ENCODE measurements at places on chromosomes 2 and 18.

DNA sequence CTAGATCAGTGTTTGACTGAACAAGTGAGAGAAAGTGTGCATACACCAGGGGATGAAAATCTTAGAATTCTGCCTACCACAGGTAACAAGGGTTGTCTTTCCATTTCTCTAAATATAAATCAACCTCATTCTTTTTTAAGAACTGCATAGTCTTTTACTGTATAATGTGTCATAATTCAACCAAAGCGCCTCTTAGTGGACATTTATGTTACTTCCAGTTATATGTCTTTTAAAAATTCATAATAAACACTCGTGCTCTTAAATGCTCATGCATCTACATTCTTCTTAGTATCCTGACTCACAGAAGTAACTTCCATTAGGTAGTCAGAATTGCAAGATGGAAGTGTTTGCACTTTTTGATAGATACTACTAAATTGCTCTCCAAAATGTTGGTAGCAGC lies 76.2 kb downstream of the CHRNA1 start:
- no peak for DNase-seq

DNA sequence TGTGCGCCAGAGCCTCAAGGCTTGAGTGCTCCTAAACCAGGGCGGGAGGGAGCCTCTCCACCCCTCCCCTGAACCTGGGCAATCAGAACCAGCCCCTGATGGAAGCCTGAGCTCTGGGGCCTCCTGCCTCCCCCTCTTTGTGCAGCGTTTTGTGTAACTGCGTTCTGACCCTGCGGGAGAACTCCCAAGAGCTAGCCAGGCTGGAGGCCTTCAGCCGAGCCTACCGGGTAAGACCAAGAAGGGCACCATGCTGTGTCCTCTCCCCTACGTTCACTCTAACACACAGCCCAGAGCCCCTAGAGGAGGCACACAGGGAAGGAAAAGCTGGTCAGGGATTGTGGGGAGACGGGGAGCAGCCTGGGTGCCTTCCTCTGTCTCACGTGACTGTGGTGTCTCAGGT lies 108.0 kb downstream of the PLB1 start:
- no peak for DNase-seq

GRCh38 chr2:188922191-188922590 lies 52.0 kb upstream of the COL3A1 start:
- no peak for DNase-seq

DNA sequence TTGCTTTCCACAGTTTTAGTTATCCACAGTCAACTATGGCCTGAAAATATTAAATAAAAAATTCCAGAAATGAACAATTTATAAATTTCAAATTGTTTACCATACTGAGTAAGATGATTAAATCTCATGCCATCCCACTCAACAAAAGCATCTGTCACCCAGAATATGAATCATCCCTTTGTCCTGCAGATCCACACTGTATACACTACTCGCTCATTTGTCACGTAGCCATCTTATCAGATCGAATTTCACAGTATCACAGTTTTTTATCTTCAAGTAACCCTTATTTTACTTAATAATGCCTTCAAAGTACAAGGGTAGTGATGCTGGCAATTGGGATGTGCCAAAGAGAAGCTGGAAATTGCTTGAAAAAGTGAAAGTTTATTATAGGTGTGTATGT lies 291.8 kb upstream of the LRATD1 start:
- DNase-seq = no peak

- DNase-seq = no peak
Observed at GRCh38 chr18:35713545-35713944, 132.0 kb downstream of the GALNT1 start.

Data from AG09319 (cell line).